ENCODE measurements at places on chromosomes 13 and 19.
A peak's percentile ranks its signal among the peaks of the same experiment; 100 is the strongest.

DNA sequence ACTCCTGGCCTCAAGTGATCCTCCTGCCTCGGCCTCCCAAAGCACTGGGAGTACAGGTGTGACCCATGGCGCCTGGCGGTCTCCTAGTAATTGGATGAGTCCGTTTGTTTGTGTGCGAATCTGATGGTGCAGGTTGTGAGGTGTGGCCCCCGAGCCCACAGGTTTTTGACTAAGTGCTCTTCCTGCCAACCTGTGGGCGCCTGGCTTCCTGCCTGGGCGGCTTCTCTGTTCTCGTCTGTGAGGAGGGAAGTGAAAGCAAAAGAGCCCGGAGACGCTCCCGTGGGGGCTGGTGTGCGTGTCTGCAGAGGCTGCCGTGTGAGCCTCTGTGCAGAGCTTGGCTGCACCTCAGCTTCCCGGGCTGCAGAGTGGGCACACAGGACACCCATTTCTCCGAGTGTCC, 10.0 kb downstream of the ARHGAP45 start:
- DNase-seq: no peak

DNA sequence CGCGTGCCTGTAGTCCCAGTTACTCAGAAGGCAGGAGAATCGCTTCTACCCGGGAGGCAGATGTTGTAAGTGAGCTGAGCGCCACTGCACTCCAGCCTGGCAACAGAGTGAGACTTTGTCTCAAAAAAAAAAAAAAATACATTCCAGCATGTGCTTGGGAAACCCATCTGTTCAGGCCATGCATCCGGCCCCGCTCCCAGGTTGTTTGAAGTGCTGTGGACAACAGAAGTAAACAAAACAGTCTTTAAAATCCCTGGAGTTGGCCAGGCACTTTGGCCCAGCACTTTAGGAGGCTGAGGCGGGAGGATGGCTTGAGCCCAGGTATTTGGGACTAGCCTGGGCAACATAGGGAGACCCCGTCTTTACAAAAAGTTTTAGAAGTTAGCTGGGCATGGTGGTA, 3.2 kb upstream of the PTPRS start:
- DNase-seq: no peak

GRCh38 chr13:76503766-76504165, 382.4 kb downstream of the KCTD12 start:
- no peak for DNase-seq

DNA sequence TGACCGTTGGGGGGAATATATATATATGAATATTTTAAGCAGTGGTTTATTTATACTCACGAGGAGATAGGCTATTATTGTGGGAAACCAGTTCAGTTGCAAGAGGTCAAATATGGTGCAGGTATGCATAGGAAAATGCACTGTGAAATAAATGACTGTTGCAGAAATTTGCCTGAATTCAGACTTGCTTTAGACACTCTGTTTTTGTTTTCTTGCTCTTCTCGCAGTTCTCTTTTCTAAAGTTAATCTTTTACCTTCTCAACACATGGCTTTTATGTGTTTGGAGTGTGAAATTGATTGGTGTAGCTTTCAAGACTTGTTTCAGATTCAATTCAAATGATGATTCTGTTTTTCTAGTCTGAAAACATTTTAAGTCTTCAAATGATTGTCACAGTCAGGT, 109.7 kb downstream of the LRCH1 start:
- DNase-seq: no peak

DNA sequence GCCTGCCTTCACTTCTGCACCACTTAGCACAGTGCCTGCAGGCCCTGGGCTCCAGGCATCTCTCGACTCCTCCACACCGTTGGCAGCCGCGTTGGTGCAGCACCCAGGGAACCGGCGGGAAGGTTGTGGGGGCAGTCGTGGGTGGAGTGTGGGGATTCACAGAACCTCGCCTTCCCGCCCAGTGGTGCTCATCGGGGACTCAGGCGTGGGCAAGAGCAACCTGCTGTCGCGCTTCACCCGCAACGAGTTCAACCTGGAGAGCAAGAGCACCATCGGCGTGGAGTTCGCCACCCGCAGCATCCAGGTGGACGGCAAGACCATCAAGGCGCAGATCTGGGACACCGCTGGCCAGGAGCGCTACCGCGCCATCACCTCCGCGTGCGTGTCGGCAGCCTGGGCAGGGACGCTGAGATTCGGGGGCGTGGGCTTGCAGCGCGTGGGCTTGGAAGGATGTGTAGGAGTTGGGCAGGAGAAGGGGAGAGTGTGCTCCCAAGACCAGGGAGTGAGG, 9.6 kb downstream of the RAB11B start:
- DNase-seq: no peak

DNA sequence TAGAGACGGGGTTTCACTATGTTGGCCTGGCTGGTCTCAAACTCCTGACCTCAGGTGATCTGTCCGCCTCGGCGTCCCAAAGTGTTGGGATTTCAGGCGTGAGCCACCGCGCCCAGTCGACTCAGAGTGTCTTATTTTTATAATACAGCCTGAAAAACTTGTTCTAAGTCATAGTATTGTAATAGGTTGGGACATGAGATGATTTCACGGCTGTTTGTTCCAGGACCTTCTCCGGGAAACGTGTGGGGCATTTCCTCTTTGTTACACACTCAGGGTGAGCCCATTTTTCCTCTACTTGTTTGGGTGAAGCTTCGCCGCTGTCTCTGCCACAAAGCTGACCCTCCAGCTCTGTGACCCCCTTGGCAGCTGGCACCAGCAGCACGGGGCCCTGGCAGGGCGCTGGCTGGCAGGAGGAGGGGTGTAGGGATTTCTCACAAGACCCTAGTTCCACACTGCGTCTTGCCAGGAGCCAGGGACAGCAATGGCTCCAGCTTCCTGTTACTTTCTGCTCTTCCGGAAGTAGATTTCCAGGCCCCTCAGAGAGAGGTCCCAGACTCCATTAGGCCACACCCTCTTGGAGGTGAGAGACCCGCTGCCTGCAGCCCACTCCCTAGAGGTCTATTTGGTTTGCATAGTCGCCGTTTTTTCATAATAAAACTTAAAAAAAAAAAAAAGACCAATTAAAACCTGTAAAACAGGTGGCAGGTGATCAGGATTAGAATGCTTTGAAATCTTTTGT, 15.6 kb downstream of the FGF21 start:
- no peak for DNase-seq

DNA sequence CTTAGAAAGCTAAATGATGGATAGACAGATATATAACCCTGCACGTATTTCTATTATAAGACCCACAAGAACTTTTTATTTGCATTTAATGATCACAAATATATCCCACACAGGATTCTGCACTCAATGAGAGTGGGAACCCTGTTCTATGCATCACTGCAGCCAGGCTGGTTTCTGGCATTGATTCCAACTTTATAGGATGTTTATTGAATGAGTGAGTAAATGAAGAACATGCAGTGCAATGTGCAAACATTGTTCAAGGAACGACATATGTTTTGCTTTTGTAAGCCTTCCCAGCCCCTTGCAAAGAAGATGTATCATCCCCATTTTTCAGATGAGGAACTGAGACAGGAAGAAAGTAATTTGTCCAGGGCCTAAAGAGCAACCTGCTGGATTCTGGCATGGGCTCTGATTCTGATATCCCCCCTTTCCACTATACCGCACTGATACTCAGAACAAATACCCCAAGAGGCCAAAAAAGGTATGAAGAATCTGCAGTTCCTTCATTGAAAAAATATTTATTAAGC, 246.3 kb downstream of the LACC1 start:
- no peak for DNase-seq

DNA sequence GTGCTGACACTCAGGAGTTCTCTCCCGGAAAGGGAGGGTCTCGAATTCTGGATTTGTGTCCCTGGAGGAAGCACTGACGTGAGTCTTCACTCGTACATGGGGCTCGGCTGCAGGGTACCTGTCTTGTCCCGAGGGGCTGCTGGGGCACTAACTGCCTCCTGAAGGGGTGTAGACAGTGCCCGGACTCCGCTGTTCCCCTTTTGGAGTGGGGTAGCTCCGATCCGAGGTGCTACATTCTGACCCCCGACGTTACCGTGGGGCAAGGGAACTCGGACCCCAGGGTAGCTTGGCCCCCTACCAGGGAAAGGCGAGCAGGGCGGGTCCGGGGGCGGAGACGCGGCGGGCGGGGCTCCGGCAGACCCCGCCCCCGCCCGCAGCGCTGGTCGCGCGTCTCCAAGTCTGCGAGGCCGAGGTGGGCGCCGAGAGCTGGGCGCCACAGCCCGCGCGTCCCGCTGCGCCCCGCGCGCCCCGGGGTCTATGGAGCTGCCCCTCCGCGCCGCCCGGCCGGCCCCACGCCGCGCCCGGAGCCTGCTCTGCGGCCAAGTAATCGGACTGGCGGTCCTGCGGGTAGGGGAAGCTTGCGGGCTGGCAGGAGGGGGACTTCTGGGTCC, at the start of gene NPAS1:
NPAS1 (plus strand) TSS at position 407 of the 611 bp plus-strand sequence. CDS start 1,211 bp downstream, outside the sequence.
- peak; percentile 57 for DNase-seq

DNA sequence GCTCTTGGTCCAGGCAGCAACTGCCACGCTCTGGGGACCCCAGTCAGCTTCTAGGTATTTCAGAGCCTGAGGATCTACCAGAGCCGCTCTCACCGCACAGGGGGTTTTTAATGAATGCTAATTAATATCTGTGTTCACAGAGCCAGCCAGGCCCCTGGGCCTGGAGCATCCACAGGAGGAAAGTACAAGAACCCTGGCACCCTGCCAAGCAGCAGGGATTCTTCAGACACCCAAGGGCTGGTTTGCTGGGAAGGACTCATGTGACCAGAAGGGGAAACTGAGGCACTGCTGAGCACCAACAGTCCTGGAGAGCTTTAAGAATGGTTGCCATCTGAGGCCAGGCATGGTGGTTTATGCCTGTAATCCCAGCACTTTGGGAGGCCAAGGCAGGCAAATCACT, 38.0 kb upstream of the ADGRE5 start:
- DNase-seq: no peak

DNA sequence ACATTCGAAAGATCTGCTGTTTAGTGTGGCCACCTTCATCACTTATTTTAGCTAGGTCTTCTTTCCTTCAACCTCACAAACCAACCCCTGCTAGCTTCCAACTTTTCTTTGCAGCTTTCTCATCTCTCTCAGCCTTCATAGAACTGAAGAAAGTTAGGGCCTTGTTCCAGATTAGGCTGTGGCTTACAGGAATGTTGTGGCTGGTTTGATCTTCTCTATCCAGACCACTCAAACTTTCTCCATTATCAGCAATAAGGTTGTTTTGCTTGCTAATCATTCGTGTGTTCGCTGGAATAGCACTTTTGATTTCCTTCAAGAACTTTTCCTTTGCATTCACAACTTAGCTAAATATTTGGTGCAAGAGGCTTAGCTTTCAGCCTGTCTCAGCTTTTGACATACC, 44.7 kb downstream of the CARS2 start:
- no peak for DNase-seq

DNA sequence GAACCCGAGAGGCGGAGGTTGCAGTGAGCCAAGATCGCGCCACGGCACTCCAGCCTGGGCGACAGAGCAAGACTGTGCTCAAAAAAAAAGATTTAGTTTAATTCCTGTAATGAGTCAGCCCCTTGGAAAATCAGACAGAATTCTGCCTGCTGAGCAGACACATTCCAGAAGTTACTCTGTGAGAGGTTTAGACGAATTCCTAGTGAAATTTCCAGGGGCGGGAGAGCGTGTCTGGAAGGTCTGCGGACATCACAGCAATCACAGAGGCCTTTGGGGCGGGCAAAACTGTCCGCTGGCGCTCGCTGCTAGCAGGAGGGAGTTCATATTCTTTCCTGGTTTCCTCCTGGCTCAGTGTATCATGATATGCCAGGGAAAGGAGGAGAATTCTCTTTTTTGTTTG, 17.5 kb downstream of the MISP start:
- peak; percentile 80 for DNase-seq

DNA sequence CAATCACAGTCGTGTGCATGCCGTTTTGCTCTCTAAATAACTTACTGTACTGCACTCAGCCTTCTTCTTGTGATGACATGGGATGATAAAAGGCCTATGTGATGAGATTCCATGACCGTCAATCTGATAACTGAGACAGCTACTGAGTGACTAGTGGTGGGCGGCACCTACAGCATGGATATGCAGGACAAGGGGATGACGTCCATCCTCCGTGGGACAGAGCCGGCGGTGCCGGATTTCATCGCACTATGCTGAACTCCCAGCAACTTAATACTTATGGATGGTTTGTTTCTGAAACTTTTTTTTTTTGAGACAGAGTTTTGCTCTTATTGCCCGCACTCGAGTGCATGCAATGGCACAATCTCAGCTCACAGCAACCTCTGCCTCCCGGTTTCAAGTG, 146.8 kb upstream of the TSHZ3 start:
- no peak for DNase-seq

- no peak for DNase-seq
Measured at GRCh38 chr13:67308004-67308772, 78.1 kb upstream of the PCDH9 start.

DNA sequence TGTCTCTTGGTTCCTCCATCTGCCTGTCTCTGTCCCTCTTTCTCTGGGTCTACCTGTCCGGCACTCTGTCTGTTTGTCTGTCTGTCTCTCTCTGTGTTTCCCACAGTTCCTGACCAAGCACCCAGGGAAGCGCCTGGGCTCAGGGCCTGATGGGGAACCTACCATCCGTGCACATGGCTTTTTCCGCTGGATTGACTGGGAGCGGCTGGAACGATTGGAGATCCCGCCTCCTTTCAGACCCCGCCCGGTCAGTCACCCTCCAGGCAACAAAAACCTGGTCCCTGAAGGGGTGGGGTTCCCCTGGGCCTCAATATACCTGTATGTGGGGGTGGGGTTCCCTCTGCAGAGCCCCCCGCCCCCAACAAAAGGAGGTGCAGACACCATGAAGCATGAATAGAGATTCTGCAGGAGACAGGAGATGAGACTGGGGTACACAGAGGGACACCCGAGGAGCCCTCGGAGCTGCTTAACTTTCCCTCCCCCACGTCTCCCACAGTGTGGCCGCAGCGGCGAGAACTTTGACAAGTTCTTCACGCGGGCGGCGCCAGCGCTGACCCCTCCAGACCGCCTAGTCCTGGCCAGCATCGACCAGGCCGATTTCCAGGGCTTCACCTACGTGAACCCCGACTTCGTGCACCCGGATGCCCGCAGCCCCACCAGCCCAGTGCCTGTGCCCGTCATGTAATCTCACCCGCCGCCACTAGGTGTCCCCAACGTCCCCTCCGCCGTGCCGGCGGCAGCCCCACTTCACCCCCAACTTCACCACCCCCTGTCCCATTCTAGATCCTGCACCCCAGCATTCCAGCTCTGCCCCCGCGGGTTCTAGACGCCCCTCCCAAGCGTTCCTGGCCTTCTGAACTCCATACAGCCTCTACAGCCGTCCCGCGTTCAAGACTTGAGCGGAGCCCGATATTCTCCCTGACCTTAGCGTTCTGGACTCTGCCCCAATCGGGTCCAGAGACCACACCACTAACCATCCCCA, 2.6 kb upstream of the CACNG7 start:
- DNase-seq: peak; percentile 48

GRCh38 chr13:77062097-77062496, 35.1 kb upstream of the FBXL3 start:
- no peak for DNase-seq

GRCh38 chr13:22196777-22197176, 525.9 kb downstream of the FGF9 start:
- no peak for DNase-seq

- DNase-seq: no peak
Measured at GRCh38 chr19:3809881-3810707, 23.9 kb upstream of the MATK start.

GRCh38 chr13:110113284-110113764, 193.6 kb downstream of the COL4A1 start:
- no peak for DNase-seq

GRCh38 chr19:43464134-43464775, 1.2 kb downstream of the LYPD3 start:
- DNase-seq: no peak
